ENCODE measurements at places on chromosomes 6 and 20.

- DNase-seq: no peak
- no peak overlapping the region for H3K27ac ChIP-seq
- H3K4me1 ChIP-seq: no peaks in the 10 kb centered on the region
- no peaks in the 10 kb centered on the region for H3K36me3 ChIP-seq
Measured at GRCh38 chr20:41671143-41671542, 53.0 kb upstream of the CHD6 start.

DNA sequence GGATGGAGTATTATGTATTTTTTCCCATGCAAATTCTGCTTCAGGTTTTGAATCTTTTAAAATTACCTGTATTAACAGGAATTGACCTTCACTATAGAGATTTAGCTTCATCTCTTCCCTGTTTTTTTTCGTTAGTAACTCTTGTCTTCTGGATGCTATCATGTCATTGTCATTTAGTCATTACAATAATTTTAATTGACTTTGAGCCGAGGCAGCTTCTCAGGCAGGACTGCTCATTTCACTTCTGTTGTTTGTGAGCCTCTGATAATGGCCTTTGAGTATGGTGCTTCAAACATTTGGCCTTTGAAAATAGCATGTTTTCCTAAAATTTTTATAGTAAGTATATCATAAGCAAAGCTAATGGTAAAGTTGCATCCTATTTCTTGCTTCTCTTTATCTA is 375.1 kb upstream of the MMS22L start:
- H3K4me3 ChIP-seq: no peak overlapping the region
- no peak for DNase-seq
- no peak overlapping the region for H3K27ac ChIP-seq
- no peaks in the 10 kb centered on the region for H3K27me3 ChIP-seq
- no peaks in the 10 kb centered on the region for H3K4me1 ChIP-seq
- H3K36me3 ChIP-seq: no peaks in the 10 kb centered on the region

DNA sequence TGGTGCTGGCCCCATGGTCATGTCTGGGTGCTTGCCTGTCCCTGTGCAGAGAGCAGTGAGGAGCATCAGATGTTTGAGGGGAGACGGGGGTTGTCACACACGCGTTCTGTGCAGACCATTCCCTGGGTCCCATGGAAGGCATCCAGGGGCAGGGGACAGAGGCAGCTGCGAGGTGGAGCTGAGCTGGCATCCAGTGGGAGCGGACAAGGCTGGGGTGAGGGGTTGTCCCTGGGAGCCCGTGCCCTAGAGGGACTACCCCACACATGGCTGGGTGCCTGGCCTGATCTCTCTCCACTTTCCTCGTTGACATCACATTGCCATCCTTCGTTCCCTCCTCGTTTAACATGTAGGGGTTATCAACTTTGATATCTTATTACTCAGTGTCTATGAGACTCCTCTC is 331.3 kb downstream of the CDH4 start:
- H3K27ac ChIP-seq: no peak overlapping the region
- no peaks in the 10 kb centered on the region for H3K36me3 ChIP-seq
- H3K4me3 ChIP-seq: no peak overlapping the region

DNA sequence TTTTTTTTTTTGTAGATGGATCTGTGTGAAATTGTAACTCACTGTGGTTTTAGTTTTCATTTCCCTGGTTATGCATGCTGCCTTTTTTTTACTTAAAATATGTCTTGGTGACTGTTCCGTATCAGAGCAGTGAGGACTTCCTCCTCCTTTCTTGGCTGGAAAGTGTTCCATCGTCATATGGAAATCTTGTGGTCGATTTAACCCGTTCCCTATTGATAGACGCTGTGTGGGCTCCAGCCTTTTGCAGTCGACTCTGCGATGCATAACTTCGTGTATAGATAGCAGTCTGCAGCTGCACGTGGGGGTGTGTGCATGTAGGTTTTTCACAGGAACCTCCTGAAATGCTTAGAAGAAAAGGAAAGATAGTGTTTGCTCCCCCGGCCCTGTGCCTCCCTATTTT is 28.1 kb upstream of the PNPLA1 start:
- no peaks in the 10 kb centered on the region for H3K36me3 ChIP-seq
- H3K4me3 ChIP-seq: no peak overlapping the region
- H3K27ac ChIP-seq: no peak overlapping the region
- H3K4me1 ChIP-seq: no peaks in the 10 kb centered on the region

DNA sequence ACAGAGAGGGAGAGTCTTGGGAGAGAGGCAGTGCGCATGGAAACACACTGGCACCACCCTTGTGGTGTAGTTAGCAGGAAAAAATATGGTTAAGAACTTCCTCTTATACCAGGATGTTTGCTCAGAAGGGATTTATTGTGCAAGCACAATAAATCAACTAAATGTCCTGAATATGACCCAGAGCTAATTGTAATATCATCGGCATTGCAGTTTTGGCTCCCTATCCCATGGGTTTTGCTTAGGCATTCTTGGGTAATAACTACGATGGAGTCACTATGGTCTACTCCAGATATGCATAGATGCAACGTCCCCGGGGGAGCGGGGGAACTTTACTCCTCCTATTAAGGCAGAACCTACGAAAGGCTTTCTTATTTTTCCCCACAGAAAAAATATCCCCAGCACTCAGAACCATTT is 751.6 kb downstream of the EYS start:
- H3K27me3 ChIP-seq: no peaks in the 10 kb centered on the region
- no peak overlapping the region for H3K27ac ChIP-seq
- no peaks in the 10 kb centered on the region for H3K36me3 ChIP-seq

- H3K27me3 ChIP-seq: peaks cover 2% of the 10 kb centered on the region
- no peaks in the 10 kb centered on the region for H3K36me3 ChIP-seq
- H3K27ac ChIP-seq: no peak overlapping the region
- H3K4me3 ChIP-seq: no peak overlapping the region
- no peaks in the 10 kb centered on the region for H3K4me1 ChIP-seq
Measured at GRCh38 chr6:159826968-159827647, 27.0 kb downstream of the PNLDC1 start.

- no peaks in the 10 kb centered on the region for H3K4me1 ChIP-seq
- no peak for DNase-seq
- no peak overlapping the region for H3K4me3 ChIP-seq
- H3K27ac ChIP-seq: no peak overlapping the region
Measured at GRCh38 chr6:168939796-168940195, 313.9 kb downstream of the THBS2 start.

DNA sequence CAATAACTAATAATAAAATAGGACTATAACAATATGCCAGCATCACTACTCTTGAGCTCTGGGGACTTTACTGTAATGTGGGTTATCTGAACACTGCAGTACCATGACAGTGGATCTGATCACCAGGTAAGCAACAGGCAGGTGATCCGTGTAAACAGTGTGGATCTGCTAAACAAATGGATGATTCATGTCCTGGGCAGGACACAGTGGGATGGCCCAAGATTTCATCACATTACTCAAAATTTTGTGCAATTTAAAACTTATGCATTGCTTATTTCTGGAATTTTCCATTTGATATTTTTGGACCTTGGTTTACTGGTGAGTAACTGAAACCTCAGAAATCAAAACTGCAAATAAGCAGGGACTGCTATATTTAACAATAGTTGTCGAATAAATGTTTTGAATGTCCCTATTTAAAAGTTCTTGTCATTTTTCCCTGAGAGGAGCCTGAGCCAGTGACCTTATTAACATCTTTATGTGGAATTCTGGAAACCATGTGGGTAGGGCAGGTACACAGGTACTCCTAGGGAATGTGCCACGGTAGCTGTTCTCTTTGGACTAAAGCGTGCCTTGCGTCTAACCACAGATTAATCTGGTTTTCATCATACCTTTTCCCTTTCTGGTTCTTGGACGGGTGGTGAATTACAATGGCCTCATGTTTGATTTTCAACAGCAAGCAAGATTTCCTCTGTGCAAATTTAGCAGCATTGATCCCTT is 214.5 kb upstream of the SASH1 start:
- H3K4me1 ChIP-seq: no peaks in the 10 kb centered on the region
- H3K36me3 ChIP-seq: no peaks in the 10 kb centered on the region
- H3K4me3 ChIP-seq: no peak overlapping the region
- no peak overlapping the region for H3K27ac ChIP-seq
- H3K27me3 ChIP-seq: no peaks in the 10 kb centered on the region
- no peak for DNase-seq

GRCh38 chr20:58155148-58155925 is 73.1 kb downstream of the ANKRD60 start:
- H3K27ac ChIP-seq: no peak overlapping the region
- no peak overlapping the region for H3K4me3 ChIP-seq
- no peaks in the 10 kb centered on the region for H3K4me1 ChIP-seq
- peaks cover 9% of the 10 kb centered on the region for H3K27me3 ChIP-seq
- no peaks in the 10 kb centered on the region for H3K36me3 ChIP-seq

GRCh38 chr6:71983131-71983530 is 96.8 kb downstream of the RIMS1 start:
- H3K27me3 ChIP-seq: no peaks in the 10 kb centered on the region
- no peaks in the 10 kb centered on the region for H3K4me1 ChIP-seq
- H3K27ac ChIP-seq: no peak overlapping the region
- H3K4me3 ChIP-seq: no peak overlapping the region
- no peaks in the 10 kb centered on the region for H3K36me3 ChIP-seq

GRCh38 chr6:21348504-21349195 is 244.9 kb upstream of the SOX4 start:
- H3K4me1 ChIP-seq: no peaks in the 10 kb centered on the region
- DNase-seq: no peak
- H3K27ac ChIP-seq: no peak overlapping the region
- H3K27me3 ChIP-seq: no peaks in the 10 kb centered on the region
- no peaks in the 10 kb centered on the region for H3K36me3 ChIP-seq

DNA sequence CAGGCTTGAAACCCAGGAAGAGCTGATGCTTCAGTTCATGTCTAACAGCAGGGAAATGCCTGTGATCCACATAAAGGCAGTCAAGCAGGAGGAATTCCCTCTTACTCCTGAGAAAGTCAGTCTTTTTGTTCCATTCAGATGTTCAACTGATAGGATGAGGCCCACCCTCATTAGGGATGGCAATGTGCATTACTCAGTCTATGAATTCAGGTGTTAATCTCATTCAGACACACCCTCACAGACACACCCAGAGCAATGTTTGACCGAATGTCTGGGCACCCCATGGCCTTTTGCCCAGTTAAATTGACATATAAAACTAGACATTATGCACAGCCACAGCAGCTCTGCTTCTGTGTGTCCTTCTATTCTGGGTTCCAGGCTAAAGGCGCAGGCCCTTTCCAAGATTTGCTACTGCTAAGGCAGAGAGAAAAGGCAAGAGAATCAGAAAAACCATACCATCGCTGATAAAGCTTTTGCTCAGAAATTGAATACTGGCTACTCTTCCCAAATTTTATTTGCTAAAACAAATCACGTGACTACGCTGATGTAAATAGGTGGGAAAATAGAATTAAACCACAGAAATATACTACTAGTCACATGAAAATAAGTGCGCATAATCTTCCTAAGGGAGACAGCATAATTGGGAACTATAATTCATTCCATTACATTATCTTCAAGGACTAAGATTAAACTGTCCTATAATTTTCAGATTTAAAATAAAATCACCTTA is 625.0 kb upstream of the MAN1A1 start:
- H3K4me3 ChIP-seq: no peak overlapping the region
- H3K36me3 ChIP-seq: no peaks in the 10 kb centered on the region
- no peak for DNase-seq

DNA sequence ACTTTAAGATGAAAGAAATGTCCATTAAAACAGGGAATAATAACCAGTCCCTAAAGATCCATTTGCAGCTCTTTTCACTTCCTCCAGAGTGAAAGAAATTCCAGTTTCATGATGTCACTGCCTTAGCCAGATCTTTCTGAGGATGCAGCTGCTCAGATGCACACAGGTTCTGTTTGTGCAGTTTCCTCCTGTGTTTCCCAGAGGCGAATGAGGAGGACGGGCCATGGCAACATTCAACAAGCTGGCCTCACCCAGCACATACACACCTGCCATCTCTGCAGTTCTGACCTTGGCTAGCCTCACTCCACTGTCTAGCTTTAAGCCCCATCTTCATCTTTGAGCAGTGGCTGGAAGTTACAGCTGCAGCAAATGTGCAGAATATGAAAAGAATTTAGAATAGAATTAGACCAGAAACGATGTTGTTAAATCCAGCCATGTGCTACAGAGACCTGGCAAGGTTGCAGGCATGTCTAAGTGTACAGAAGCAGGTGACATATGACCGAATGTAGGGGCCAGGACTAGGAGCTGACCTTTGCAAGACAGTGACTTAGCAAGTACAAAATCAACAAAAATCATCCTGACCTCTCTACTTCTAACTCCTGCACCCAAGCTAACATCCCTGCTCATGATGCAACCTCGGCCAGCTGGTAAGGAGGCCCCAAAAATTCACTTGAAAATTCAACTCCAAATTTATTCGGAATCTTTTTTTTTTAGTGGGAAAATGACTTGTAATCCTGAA is 35.0 kb downstream of the FAM50B start:
- H3K27me3 ChIP-seq: no peaks in the 10 kb centered on the region
- H3K36me3 ChIP-seq: no peaks in the 10 kb centered on the region
- no peak for DNase-seq
- H3K27ac ChIP-seq: peak overlapping the region; percentile 14
- no peak overlapping the region for H3K4me3 ChIP-seq

GRCh38 chr6:119036081-119036480 is 42.4 kb downstream of the FAM184A start:
- H3K4me1 ChIP-seq: no peaks in the 10 kb centered on the region
- no peak overlapping the region for H3K27ac ChIP-seq
- no peak overlapping the region for H3K4me3 ChIP-seq
- no peaks in the 10 kb centered on the region for H3K27me3 ChIP-seq
- H3K36me3 ChIP-seq: no peaks in the 10 kb centered on the region

GRCh38 chr6:21987501-21987957 is 309.3 kb downstream of the PRL start:
- H3K4me1 ChIP-seq: no peaks in the 10 kb centered on the region
- H3K4me3 ChIP-seq: peak overlapping the region; percentile 20
- no peaks in the 10 kb centered on the region for H3K36me3 ChIP-seq
- DNase-seq: peak; percentile 55

- H3K4me3 ChIP-seq: no peak overlapping the region
- no peak overlapping the region for H3K27ac ChIP-seq
- H3K27me3 ChIP-seq: peaks cover 3% of the 10 kb centered on the region
- H3K36me3 ChIP-seq: no peaks in the 10 kb centered on the region
- no peaks in the 10 kb centered on the region for H3K4me1 ChIP-seq
- DNase-seq: no peak
Measured at GRCh38 chr6:51963980-51964379, 123.4 kb downstream of the PKHD1 start.

- no peaks in the 10 kb centered on the region for H3K4me1 ChIP-seq
- DNase-seq: no peak
- H3K27ac ChIP-seq: no peak overlapping the region
- no peaks in the 10 kb centered on the region for H3K36me3 ChIP-seq
Measured at GRCh38 chr6:146768722-146769121, 169.9 kb downstream of the ADGB start.

GRCh38 chr20:46088409-46089166 is 1.2 kb downstream of the NCOA5 start:
- no peak for DNase-seq
- peak overlapping the region; percentile 75 for H3K4me3 ChIP-seq
- peak overlapping the region; percentile 99 for H3K27ac ChIP-seq
- no peaks in the 10 kb centered on the region for H3K36me3 ChIP-seq
- peaks cover 15% of the 10 kb centered on the region for H3K4me1 ChIP-seq
